Dorsolateral prefrontal cortex (tissue), 122 donors: ENCODE measurements at places on chromosomes 6 and 20. TPM values are rescaled to one million over a fixed set of nuclear protein-coding genes. Genes with fewer than 3 reads are reported as not detected.
A peak's percentile ranks its signal among the peaks of the same experiment; 100 is the strongest.

The RRAGD gene
- total RNA-seq = 48.8 TPM

The BAG2 gene
- total RNA-seq = 6.1 TPM

- DNase-seq = peak; percentile 50
These were observed 41.2 kb downstream of the TRAF3IP2 start for GRCh38 chr6:111564482-111564945.

The FRK gene
- 1.4 TPM for total RNA-seq

The HLA-DRB1 gene
- 56.5 TPM for total RNA-seq

DNA sequence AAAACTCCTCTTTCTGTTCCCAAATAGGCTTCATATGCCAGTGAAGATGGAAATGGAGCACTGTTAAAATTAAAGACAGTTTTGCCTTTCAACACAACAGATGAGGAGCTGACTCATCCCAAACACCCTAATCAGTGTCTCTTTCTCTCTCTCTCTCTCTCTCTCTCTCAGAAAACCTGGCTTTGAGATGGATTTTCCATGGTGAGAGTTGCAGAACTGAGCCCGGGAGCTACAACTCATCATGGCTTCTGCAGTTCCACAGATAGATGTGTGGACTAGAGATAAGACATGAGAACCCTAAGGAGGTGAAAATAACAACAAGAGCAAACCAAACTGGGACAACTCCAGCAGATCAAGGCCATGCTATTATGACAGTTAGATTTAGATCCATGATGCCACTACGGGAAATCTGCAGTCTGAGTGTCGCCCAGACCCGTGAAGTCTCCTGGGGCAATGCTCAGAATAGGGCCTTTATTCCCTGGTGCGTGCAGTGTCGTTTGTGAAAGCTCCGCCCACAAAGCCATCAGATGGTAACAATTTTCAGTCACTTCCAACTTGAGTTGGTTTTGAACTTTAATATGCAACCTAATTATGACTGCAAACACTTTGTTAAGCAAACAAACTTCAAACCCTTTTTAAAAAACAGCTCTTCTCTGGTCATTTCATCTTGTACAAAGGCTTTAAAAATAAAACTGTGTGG lies 338.2 kb upstream of the PREP start:
- DNase-seq = no peak

DNA sequence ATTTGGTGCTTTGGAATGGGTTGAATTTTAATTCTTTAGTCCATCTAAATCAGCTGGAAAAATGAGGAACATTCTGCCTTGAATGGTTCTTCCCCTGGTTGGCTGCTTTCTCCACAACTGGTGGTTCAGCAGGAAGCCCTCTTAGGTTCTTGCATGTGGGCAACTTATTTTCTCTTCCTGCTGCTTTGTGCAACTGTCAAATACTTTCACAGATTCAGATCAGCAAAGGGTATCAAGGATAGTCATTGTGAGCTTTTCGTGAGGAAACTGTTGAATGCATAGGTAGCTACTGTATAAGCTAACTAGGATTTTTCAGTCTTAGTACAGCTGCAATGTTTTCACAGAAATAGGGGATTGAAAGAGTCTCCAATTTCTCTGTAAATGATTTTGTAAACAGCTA lies 72.9 kb upstream of the MRAP2 start:
- DNase-seq = no peak

DNA sequence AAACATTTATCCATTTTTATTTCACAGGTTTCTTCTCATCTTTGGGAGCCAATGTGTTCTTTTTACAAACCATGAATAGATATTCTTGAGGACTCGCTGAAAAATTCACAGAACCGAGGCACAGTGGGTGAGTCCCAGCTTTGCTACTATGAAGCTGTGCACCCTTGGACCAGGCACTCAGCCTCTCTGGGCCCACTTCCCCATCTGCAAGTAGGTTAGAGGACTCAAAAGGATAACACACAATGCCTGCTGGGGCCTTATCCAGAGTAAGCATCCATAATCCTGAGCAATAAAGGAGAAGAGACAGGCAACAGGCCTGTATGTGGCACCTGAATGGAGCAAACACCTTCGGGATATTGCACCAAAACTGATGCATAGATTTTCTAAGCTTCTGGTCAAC lies 153.3 kb downstream of the PREX1 start:
- DNase-seq = no peak

The AVP gene
- total RNA-seq = not detected

The TMEM30A gene
- 209 TPM for total RNA-seq

GRCh38 chr20:18705910-18706309 lies 107.7 kb upstream of the SCP2D1 start:
- DNase-seq = no peak

DNA sequence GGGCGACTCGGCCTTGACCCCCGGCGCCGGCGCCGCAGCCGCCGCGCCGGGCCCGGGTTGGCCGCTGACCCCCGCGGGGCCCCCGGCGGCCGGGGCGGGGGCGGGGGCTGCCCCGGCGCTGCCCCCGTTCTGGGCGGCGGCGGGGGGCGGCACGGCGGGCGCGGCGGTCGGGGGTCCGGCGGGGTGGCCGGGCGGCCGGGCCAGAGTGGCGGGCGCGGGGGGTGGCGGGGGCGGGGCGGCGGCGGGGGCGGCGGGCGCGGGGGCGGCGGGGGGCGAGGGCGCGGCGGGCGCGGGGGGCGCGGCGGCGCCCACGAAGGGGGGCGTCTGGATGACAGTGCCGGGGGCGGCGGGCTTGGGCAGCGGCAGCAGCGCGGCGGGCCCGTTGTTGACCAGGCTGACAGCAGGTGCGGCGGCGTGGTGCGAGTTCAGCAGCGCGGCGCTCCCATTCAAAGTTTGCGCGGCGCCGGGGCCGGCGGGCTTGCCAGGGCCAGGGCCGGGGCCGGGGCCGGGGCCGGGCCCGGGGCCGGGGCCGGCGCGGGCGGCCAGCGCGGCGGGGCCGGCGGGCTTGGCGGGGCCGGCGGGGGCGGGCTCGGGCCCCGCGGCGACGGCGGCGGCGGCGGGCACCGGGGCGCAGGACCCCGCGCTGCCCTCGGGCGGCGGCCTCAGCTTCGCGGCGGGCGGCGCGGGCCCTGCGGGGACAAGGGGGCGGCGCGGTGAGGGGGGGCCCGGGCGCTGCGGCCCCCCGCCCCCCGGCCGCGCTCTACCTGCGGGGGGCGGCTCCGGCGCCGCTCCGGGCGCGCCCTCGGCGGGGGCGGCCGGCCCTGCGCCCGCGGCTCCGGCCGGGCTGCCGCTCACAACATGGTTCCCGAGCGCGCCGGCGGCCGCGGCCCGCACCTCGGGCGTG lies 659 bp downstream of the TAF4 start:
- DNase-seq = no peak

The HLA-DOA gene
- total RNA-seq = 3.0 TPM

The TCF15 gene
- total RNA-seq = 1.5 TPM

- no peak for DNase-seq
These were observed 11.3 kb downstream of the RAMACL start for GRCh38 chr6:166575205-166575604.

DNA sequence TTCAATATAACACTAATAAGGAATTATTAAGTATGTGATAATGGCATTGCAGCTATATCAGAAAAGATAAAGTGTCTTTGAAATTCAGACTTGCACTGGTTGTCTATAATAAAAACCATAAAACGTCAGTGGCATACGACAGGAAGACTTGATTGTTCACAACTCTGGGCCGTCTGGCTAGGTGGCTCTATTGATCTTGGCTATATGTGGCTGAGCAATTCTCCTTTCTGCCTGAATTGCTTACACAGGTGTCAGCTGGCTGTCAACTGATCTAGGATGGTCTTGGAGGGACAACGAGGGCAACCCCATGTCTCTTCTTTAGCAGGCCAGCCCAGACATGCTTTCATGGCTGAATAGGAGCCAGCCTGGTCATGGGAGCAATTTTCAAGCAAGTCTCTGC lies 359.1 kb downstream of the QKI start:
- no peak for DNase-seq

DNA sequence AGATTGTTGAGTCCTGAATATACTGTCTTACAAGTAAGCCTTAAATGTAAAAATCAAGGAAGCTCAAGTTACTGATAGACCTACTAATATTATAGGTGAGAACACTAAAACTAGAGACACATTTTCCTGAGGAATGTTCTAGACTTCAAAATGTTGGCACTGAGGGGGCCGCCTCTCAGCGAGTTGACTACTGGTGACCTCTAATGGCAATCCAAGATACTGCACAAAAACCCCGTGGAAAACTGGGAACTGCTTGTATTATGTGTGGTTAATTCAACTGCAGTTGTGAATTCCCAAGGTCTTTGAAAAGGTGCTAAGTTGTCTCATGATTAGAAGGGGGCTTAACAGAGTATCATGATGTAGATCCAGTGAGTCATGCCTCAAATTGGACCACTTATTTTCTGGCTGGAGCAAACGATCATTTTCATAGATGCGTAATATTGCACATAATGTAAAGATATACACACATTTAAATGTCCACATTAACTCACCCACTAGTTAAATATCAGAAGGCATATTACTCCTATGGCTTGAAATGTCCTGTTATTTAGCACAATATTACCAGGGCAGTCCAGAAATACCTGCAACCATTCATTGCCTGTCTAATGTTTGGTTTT lies 336.2 kb downstream of the FOXA2 start:
- DNase-seq = no peak

DNA sequence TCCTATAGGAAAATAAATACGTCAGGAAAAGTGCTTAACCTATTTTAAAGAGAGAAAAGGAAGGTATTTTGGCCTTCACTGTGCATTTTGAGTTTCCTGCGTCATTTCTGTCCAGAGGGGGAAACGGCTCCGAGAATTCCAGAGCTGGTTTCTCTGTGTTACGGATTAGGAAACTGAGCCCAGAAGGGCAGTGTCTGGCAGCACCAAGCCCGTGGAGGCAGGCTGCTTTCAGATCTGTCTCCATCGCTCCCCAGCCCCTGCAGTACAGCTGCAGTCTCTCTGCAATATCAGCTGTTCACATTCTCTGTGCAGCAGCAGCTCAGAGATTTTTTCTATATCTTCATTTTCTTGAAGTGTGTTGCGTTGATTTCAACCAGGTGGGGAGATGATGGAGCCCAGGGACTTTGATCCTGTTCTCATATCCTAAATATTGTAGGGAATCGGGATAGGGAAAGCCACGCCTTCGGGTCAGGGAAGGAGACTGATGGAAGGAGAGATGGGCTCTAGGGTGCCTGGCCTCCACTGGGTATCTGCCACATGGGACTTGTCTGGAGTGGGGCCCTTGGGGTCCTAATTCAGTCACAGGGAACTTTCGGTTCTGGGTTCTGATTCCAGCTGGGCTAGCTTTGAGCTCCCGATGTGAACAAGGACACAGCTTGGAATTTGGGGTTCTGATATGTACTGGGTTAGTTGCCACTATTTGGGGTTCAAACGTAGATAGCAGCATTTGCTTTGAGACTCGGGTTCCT lies 2.8 kb downstream of the ANKRD60 start:
- DNase-seq = no peak

DNA sequence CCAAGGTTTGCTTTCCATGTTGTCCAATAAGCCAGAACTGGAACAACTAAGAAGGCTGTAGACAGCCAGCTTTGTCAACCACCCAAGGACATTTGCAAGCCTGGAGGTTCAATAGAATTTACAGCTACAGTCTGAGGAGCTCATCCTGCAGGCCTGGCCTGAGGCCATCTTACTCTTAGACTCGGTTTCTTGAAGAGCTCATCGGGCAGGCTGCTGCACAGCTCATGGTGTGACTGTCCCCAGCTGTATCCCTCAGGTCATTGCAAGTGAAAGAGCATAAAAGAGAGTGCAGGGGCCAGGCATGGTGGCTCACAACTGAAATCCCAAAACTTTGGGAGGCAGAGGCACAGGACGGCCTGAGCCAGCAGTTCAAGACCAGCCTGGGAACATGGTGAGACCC lies 96.9 kb upstream of the FOXQ1 start:
- no peak for DNase-seq

DNA sequence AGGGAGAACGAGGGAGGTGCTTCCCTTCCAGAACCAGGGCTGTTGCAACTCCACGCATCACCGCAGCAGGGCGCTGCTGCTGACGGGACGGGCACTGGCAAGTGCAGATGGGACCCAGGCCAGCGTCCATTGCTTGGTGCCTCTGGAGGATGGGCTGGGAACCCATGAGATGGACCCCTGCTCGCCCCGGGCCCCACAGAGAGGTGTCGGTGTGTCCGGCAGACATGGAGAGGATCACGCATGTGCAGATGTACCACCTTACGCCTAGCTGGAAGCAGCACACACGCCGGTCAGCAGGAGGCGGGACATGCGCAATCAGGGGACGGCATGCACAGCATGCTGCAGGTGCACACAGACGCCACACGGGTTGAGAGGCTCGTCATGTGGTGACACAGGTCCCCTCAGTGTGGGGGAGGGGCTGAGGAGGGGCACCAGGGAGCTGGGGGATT lies 5.7 kb downstream of the CABLES2 start:
- peak; percentile 33 for DNase-seq

The TCP11 gene
- 0.72 TPM for total RNA-seq

DNA sequence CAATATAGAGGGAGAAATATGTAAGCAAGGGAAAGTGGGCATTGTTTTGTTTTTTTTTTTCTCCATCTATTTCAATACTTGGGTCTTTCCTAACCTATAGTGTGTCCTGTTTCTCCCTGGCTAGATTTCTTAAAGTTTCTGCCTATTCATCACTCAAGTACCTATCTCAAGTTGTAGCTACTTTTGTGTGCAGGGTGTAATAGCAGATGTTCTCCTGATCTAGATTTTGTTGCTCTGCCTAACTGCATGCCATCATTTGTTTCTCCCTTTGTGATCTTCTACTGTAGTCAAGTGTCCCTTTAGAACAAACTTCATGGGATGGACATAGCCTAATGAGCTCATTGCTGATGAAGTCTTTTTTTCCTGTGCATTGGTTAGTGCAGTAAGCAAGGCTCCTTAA lies 45.8 kb downstream of the TOP1 start:
- DNase-seq = no peak

DNA sequence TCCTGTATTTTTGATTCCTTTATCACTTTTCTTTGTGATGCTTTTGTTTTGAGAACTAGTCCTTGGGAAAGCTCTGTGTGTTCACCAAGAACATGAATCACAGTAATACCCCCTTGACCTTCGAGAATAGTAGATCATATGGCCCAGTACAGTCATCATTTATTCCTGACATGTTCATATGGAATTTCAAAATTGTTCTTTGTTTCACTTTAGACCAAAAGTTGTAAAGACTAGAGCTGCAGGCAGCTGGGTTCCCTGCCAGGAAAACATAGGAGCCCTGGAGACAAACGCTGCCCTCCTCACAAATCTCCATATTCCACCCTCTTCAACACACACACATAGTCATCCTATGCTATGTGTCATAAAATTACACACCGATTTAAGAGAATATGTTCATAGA lies 621.2 kb upstream of the EYS start:
- DNase-seq = no peak

The FAM83B gene
- not detected for total RNA-seq

GRCh38 chr6:37187321-37188022 lies 17.5 kb downstream of the PIM1 start:
- DNase-seq = no peak

DNA sequence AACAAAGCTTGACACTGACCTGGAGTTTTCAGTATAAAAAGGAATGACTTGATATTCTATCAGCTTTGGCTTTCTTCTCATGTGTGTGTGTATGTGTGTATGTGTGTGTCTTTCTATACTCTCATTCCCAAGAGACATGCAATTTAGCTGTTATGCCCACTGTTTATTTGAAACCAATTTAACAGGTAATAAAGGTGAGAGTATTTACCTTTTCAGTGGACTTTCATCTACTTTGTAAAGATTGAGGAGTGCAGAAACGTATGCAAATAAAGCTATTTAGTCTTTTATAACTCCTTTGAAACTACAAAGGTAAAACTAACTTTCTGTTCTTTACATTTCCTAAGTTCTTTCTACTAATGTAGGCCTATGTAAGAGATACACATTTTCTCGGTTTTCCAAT lies 103.5 kb upstream of the HS3ST5 start:
- DNase-seq = no peak
